ENCODE measurements at places on chromosomes 5 and 9.
A peak's percentile ranks its signal among the peaks of the same experiment; 100 is the strongest.

DNA sequence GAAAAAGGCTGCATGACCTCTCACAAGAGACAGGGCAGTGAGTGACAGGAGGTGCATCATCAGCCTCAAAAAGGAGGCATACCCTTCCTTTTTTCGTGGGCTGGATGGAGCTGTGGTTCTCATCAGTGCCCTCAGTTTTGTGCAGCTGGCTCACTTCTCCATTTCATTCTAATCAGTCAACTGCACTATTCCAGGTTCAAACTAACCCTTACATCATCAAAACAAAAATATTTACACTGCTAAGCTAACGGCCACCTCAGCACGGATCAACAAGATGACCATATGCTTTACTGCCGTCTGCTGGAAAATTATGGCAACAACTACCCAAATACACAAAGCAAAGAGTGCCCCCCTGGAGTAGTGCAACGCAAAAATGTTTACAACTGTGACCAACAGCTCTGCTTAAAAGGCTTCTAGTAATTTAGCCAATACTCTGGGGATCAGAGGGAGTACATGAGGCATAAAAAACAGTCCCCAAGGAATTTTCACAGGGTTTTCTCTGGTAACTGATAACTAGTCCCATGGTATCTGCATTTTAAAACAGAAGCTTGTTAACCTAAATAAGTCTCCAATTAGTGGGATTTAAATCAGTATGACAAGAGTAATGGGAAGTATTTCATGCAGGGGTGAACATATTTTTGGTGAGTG lies 10.8 kb downstream of the KCNV2 start:
- DNase-seq: peak; percentile 22

DNA sequence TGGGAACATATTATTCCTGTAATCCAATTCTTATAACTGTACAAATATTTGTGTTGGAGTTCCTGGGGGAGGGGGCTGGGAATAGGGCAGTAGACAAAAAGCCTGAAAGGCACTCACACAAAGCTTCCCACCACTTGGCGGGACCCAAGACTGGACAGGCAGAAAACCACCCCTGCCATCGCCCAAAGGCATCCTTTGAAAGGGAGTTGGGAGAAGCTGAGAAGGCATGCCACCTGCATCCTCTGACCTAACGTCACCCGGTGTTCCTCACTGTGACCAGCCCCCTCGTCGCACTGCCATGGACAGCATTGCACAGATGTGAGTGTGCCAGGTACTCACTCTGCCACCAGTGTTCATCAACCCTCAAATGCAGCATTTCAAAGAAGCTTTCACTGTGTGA lies 80.6 kb upstream of the SMIM23 start:
- DNase-seq: no peak

DNA sequence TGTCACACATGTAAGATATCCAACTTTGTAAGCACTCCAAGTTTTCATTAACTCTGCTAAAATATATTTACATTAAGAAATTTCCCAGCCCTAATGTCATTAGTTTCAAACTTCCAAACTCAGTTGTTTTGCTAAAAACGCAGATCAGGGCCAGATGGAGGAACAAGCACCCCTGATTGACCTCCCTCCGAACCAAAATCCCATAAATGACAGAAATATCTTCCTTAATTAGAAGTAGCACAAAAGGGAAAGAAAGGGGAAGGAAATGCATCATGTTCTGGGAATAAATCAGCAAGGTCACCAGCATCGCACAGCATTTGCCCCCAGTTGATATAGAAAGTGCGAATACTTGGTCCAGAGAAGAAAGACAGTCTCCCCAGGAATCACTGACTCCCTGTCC lies 61.4 kb upstream of the RUFY1 start:
- no peak for DNase-seq

DNA sequence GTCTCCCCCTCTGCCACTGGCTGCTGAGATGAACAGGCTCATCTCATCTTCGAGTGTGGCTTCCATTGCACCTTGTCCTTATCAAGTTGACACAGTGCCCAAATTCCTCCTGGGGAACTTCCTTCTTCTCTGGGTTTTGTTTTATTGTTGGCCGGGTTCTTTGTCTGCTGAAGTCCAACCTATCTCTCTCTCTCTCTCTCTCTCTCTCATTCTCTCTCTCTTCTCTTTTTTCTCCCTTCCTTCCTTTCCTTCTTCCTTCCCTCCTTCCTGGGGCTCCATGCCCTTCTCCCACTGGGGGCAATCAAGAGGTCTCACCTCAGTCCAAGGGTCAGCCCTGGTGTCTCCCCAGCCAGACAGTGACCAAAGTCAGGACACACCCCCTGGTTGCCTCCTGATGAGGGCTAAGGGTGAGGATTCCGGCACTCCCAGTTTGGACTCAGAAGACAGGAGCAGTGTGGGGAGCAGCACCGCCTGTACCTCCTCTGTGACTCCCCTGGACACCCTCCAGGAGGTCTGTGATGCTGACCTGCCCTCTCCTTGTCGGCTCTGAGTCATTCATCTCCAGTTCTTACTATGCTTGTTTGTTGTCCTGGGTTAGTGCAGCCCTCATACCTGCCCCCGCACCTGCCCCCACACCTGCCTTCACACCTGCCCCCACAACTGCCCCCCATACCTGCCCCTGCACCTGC lies 30.7 kb downstream of the KCNT1 start:
- DNase-seq: no peak

DNA sequence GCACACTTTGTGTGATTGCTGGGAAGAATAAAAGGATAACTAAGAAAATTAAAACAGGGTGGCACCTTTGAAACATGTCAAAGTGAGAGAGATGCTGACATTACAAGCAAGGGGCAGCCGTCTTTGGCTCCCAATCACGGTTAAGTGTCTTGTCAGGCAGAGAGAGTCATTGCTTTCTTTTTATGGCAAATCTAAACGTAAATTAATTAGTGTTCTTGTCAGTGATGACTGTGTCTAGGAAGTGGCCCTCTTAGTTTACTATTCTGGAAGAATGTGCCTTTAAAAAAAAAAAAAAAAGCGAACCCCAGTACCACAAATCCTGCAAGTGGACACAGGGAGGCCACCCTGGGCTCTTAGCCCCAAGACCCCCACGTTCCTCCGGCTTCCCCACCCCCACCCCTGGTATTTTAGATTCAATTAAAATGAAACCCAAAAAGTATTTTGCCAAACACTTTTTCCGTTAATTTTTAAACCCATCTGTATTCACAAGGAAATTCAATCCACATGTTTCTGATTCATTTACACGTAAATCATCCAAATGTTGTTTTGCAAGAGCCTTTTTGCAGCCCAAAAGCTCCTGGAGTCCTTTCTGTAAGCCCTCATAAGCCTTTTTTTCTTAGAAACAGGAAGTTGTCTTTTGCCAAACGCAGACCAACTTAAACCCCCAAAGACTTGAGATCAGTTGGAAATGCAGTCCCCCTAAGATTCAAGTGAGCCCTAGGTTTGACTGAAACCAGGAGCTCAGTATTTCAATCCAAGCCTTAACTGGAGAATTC lies 399.3 kb downstream of the EBF1 start:
- DNase-seq: no peak

DNA sequence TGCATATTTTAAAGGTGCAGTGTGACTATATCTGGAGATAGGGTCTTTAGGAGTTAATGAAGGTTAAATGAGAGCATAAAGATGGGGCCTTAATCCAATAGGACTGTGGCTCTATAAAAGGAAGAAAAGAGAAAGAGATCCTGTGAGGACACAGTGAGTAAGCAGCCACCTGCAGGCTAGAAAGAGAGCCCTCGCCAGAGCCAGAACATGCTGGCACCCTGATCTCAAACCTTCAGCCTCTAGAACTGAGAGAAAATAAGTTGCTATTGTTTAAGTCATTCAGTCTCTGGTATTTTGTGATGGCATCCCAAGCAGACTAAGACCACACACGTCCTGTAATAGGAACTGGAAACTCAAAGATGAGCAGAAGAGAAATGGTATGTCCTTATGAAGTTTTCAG lies 41.0 kb downstream of the RNF180 start:
- no peak for DNase-seq

GRCh38 chr5:113127021-113127420 lies 150.4 kb downstream of the DCP2 start:
- DNase-seq: no peak

- no peak for DNase-seq
These were observed 10.6 kb upstream of the MEGF9 start for GRCh38 chr9:120724757-120725400.

DNA sequence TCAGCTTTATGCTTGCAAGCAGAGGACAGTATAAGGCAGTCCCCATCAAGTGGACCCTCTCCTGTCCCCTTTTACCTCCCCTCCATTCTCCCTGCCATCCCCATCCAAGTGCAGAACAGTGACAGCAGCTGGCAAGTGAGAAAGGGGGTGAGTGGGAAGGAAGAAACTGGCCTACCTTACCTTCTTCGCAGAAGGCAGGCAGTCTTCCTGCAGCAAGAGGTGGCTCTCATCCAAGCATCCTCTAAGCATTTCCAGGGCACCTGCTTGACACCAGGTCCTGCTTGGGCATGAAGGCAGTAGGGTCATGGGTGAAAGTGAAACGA lies 77.3 kb upstream of the SH3PXD2B start:
- DNase-seq: peak; percentile 8

GRCh38 chr9:99822109-99822805 lies 572 bp downstream of the NR4A3 start:
- peak; percentile 41 for DNase-seq

DNA sequence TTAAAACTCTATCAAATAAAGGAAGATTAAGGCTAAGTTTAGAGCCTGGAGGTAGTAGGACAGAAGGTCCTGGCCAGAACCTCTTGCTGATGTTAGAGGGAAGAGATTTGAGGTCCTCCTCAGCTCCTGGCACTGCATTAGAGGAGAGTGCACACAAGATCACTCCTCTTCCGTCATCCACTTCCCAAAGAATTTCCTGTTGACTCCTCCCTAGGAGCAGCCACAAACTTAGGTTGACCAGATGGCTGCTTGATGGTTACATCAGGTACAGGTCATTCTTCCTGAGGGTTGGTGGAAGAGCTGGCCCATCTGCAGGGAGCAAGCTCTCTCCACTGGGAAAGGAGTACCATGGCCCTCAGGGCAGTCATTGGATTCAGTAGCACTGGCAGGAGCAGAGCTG lies 93.9 kb upstream of the IL33 start:
- DNase-seq: no peak

- no peak for DNase-seq
These were observed 144.7 kb downstream of the TRPM6 start for GRCh38 chr9:74742792-74743730.

GRCh38 chr9:134957945-134958227 lies 40.2 kb upstream of the FCN1 start:
- DNase-seq: no peak

DNA sequence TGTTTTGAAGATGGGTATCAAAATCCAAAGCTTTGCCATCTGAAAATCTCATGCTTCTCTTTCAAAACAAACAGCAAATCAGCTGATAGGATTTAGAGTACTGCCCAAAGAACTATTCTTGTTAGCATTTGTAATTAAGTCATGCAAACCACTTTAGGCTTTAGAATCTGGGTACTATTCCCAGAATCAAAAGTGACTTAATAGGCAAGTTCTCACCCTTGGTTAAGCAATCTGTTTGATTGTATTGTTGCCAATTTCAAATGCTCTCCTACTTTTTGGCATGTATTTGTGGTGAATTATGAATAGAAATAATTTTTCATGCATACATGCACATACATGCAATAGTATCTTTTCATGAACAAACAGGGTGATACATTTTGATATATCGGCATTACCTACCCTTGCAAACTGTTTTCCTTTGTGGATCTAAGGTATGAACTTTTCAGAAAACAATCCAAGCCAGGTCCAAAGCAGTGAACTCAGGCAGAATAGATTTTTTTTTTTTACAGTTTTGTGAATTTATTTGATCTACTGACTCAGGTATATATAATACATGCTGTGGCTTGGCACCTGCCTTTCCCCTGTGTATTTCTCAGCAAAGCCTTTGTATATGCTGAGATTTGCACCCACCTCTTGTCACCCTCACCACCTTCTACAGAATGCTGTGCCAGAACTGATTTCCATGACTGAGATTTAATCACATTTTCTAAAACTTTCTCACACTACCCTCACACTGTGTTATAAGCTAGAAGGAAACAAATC lies 9.0 kb downstream of the IL33 start:
- no peak for DNase-seq

- DNase-seq: no peak
These were observed 37.0 kb upstream of the TAF1L start for GRCh38 chr9:32672469-32672868.

DNA sequence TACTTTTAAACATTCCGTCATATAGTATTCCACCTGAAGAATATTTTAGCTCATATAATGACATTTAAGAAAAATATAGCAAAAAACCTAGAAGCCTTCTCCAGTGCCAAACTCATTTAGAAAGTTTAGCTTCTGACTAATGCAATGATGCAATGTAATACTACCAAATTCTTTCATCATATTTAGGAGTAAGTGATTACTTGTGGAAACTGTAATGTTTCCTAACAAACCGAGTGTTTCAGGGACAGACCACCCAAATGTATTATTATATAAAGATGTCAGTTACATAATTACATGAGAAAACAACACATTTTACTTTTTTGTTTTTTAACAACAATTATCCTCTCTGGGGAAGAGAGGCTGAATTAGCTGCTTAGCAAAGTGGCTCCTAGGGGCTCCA lies 316.2 kb downstream of the ARL15 start:
- no peak for DNase-seq

- DNase-seq: no peak
These were observed 105.4 kb upstream of the PCAT7 start for GRCh38 chr9:94449486-94449885.

GRCh38 chr9:130137081-130137640 lies 35.0 kb upstream of the NCS1 start:
- no peak for DNase-seq

GRCh38 chr5:45695804-45696156 lies 400 bp downstream of the HCN1 start:
- DNase-seq: peak; percentile 5

GRCh38 chr5:150780187-150780692 lies 1.7 kb downstream of the SMIM3 start:
- DNase-seq: peak; percentile 59

DNA sequence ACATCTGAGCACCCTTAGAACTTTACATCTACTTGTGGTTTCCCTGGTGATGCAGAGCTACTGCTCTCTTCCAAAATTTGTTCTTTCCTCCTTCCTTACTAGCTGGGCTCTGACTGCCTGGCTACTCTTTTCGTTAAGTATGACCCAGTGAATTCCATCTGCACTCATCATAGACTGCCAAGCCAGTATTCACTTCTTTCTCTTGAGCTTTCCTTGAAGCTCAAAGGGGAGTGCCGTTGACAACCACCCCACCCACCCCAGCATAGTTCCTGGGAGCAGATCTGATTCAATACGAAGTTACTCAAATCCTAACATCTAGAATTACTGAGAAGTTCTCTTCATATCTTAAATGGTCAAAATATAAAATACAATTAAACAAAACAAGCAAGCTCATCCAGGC lies 190.5 kb downstream of the ADAMTS12 start:
- DNase-seq: no peak

GRCh38 chr5:124131466-124131865 lies 615.0 kb downstream of the ZNF608 start:
- no peak for DNase-seq

- no peak for DNase-seq
These were observed 80.8 kb downstream of the RORB start for GRCh38 chr9:74577956-74578355.
